H9 (cell line): ENCODE measurements at places on chromosomes 7 and 10.

- no peak for DNase-seq
These were observed 262.1 kb downstream of the CREB5 start for GRCh38 chr7:28674359-28674782.

- DNase-seq = peak; percentile 86
These were observed 6.1 kb downstream of the GSTO2 start for GRCh38 chr10:104274762-104275721.

- no peak for DNase-seq
These were observed 156.3 kb upstream of the PRSS58 start for GRCh38 chr7:142414135-142414534.

GRCh38 chr7:54253036-54253373 is 289.2 kb upstream of the VSTM2A start:
- DNase-seq = no peak

- DNase-seq = no peak
These were observed 51.6 kb downstream of the SMKR1 start for GRCh38 chr7:129553899-129554461.

- no peak for DNase-seq
These were observed 61.5 kb downstream of the REEP3 start for GRCh38 chr10:63582690-63583089.

- DNase-seq = no peak
These were observed 4.6 kb upstream of the ZNF22 start for GRCh38 chr10:44995914-44996669.

GRCh38 chr10:24723386-24723787 is 300 bp downstream of the ARHGAP21 start:
- no peak for DNase-seq

DNA sequence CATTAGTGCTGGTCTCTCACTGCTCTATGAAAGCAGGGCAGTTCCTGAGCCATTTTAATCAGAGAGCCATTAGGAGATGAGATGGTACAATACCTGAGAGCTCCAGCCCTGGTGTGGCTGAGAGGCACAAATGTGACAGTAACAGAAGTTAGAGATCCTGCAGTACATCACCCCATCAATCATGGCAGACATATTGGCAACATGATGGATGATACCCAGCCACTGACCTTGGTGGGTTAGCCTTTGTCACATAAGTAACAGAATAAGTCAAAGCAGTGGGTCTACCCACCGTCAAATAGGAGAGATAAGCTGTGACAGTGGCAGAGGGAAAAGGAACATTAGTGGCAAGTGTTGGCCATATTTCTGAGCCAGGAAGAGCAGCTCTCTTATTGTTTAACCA is 53.3 kb upstream of the NXPH1 start:
- no peak for DNase-seq

DNA sequence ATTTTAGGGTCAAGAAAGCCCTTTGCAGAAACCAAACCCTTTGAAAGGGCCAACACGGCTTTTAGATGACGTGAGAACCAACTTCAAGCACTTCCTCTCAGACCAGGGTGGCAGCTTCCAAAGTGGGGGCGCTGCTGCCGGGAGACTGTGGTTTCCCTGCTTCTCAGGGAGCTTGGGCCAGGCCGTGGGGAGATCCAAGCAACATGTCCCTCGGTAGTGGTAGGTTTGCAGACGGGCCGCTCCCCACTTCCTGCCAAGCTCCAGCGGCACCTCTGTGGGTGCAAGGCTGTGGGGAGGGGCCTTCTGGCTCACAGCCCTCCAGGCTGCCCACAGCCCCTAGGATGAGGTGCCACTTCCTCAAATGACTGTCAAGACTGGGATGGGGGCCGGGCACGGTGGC is 132.4 kb downstream of the FAM53B start:
- no peak for DNase-seq

DNA sequence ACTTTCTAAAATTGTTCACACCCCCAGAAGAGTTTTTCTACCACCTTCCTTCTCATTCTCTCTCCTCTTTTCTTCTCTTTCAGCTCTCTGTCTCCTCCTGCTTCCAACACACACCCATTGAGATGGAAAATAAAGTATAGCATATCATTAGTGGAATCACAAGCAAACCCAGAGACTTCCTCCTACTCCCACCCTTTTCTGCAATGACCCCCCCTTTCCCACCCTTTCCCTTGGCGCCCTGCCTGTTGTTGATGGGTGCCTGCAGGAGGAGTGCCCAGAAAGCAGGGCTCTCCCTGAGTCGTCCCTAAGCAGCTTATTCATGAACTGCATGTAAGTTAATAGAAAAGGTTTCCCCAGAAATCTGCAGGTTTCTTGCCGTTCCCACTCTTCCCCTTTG is 300.0 kb downstream of the PLXNA4 start:
- no peak for DNase-seq

GRCh38 chr10:102643336-102644065 is 778 bp upstream of the TRIM8 start:
- peak; percentile 70 for DNase-seq

DNA sequence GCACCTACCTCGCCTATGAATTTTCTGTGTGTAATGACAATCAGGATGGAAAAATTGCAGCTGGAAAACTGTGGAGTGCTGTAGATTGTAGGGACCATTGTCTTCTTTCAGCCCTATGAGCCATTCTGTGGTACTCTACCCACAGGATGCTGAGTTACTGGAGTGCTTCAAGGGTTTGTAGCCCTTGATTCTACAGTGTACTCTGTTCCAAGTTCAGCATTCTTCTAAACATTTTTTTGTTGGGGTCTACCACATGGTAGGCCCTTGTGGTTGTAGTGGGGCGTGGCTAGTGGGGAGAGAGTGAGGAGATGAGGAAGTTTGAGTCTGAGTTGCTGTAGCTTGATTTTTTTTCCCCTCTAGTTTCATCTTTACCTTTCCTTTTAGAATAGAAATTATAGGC is 33.5 kb downstream of the REEP3 start:
- no peak for DNase-seq

- peak; percentile 58 for DNase-seq
These were observed 28.2 kb downstream of the AP5Z1 start for GRCh38 chr7:4803397-4804241.

DNA sequence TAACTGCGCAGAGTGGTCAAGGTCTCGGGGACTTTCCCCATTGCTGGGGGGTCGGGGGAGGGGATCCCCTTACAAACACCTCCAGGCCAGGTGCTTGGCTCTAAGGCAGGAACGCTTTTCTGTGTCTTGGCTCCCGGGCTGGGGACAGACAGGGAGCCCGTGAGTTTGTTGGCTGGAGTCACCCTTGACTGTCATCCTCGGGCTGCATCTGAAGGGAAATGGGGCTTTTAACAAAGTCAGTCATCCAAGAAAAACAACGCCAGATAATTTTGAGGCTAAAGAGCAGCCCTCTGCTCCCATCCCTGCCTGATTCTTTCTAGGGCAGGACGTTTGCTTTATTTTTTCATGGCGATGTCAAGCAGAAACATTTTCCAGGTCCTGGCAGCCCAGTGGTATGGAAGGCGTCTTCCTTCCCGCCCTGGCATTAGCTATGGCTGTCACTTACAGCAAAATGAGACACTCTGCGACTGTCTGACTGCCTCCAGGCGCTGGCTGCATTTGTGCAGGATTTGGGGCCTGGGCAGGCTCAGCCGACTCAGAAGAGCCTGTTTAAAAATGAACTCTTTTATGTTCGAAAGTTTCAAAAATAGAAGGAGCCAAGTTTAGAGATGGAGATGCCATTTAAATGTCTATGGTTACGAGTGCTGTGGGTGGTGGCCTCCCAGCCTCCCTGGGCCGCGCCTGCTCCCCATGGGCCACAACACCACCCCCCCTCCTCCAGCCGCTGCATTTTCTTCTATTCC is 54.7 kb upstream of the TNS3 start:
- no peak for DNase-seq

- no peak for DNase-seq
These were observed 1084.1 kb upstream of the PHF14 start for GRCh38 chr7:9889554-9889953.

GRCh38 chr10:107807836-107808235 is 643.3 kb upstream of the SORCS1 start:
- no peak for DNase-seq

GRCh38 chr10:6868036-6868725 is 288.1 kb upstream of the PRKCQ start:
- no peak for DNase-seq

- DNase-seq = no peak
These were observed 44.7 kb downstream of the PPIF start for GRCh38 chr10:79392020-79392398.

DNA sequence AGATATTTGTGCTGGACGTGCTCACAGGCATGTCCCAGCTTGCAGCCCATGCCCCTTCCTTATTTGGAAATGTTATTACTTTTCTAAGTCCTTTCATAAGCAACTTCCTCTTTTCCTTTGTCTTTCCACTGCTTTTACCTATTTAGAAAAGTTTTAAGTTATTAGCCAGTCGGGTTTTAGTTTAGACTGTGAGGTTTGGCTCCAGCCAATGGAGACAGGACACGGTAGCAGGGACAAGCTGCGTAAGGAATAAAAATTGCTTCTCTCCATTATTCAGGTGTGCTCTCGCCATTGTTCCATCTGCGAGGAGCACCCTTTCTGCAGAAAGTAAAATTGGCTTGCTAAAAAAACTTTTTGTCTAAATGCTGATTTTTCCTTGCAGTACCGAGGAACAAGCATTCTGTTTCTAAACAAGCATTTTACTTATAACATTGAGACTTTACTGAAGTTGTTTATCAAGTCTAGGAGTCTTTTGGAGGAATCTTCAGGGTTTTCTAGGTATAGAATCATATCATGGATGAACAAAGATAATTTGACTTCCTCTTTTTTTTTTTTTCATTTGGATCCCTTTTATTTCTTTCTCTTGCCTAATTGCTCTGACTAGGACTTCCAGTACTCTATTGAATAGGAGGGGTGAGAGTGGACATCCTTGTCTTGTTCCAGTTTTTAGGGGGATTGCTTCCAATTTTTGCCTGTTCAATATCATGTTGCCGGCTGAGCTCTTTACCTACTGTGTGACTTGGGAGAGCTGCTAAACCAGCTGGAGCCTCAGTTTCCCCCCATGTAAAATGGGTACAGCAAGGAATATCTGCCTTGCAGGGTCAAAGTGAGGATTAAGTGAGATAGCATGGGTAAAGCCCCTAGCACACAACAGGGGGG is 63.8 kb downstream of the ALOX5 start:
- no peak for DNase-seq

GRCh38 chr7:150857276-150858055 is 5.1 kb downstream of the AOC1 start:
- peak; percentile 10 for DNase-seq

DNA sequence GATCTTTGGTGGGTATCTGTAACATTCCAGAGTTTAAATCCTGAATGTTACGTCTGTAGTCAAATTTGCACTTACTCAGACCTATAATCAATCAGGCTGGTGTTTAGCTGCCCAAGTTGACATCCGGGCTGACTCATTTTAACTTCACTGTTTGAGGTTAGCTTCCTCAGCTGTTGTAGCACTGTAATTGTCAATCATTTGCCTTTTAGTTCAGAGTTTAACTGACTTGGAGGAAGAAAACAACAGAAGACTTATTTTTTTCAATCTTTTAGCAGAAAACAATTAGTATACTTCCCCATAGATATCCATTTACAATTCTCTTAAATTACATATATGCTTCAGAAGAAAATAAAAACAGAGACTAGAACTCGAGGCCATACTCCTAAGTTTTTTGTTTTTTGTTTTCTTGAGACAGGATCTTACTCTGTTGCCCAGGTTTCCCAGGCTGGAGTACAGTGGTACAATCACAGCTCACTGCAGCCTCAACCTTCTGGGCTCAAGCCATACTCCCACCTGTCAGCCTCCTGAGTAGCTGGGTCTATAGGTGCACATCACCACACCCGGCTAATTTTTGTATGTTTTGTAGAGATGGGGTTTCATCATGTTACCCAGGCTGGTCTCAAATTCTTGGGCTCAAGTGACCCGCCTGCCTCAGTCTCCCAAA is 38.5 kb upstream of the LRRC17 start:
- DNase-seq = no peak

DNA sequence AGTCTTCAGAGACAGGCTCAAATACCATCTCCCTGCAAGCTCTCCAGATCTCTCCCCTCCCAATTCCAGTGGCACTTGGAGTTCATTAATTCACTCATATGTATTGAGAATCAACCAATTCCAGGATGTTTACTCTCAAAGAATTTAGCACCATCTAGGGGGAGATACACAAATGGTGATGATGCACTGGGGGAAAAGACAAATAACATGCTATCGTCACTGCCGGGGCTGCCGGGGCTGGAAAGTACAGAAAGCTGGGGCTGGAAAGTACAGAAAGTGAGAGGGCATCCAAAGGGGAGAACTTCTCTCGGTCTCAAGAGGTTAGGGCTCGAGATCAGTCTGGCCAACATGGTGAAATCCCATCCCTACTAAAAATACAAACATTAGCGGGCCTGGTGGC is 118.7 kb downstream of the MKX start:
- no peak for DNase-seq

GRCh38 chr7:16991551-16991950 is 109.8 kb upstream of the AGR3 start:
- no peak for DNase-seq

- DNase-seq = no peak
These were observed 635.3 kb downstream of the INHBA start for GRCh38 chr7:41067576-41067975.

DNA sequence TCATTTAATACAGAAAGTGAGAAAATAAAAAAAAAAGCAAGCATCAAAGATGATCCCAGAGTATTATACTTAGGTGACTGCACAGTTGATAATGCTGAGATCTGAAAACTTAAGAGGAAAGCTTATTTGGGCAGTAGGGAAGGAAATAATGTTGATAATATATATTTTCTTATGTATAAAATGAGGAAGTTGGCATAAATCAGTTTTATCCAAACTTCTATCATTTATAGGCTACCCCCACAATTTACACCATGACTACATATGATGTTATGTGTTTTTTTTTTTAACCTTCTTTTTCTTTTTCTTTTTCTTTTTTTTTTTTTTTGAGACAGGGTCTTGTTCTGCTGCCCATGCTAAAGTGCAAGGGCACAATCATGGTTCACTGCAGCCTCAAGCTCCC is 108.2 kb upstream of the PLXDC2 start:
- DNase-seq = no peak

GRCh38 chr7:103307503-103308231 is 10.4 kb downstream of the PMPCB start:
- DNase-seq = no peak

- DNase-seq = peak; percentile 96
These were observed 107.7 kb upstream of the BTBD16 start for GRCh38 chr10:122163174-122164022.

DNA sequence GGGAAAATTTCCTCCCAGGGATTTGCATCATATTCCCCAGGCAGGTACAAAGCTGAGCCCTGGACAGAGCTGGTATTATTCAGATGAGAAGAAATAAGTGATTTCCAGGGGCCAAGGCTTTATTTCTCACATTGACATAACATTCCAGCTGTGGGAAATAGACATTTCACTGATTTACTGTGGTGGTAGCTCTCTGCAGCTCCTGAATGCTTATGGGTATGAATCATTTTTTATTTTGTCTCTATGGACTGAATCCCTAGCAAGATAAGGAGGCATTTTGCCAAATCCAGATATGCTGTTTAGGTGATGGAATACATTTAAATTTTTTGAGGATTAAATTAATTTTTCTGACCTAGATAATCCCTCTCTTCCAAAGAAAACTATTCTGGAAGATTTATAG is 97.9 kb downstream of the MTPN start:
- no peak for DNase-seq

- DNase-seq = no peak
These were observed 3.4 kb downstream of the HIPK2 start for GRCh38 chr7:139774376-139774775.
